ENCODE measurements at places on chromosomes 4 and X. TPM values are rescaled to one million over a fixed set of nuclear protein-coding genes. Genes with fewer than 3 reads are reported as not detected.

The HMX1 gene
- total RNA-seq: 0.19 TPM

The PNMA6F gene
- total RNA-seq: not detected

The TSC22D3 gene
- total RNA-seq: 153 TPM

The CD38 gene
- 12.5 TPM for total RNA-seq
